Left cardiac atrium (tissue), 4 donors: ENCODE measurements at places on chromosomes 7 and 10.
A peak's percentile ranks its signal among the peaks of the same experiment; 100 is the strongest.

DNA sequence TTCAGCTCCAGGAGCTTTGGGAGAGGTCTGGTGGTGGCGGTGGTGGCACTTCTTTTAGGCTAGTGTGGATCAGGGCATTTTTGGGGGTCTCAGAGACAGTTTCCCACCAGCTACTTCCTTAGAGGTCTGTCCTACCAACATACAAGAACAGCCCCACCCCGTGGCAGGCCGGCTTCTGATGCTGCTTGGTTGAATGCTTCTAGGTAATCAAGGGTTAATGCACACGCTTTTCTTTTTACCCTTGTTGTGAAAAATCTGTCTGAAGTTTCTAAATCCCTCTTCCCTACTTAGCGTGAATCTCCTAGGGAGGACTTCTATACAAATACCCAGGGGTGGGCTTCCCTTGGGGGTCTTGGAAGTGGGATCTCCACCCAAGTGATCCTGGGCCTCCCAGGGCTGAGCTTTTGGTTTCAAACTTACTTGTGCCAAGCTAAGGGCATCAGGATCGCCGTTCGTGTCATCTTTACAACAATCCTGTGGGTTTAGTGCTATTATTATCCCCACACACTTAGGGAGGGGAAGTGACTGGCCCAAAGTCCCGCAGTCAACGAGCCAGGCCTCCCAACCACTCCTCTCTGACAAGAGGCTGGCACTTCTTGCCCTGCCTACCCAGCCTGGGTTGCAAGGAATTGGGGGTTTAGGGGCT is 1.7 kb downstream of the SH2B2 start:
- DNase-seq = no peak

- DNase-seq = no peak
These were observed 69.4 kb upstream of the GSDME start for GRCh38 chr7:24826662-24827020.

GRCh38 chr7:88350118-88350517 is 43.4 kb upstream of the STEAP4 start:
- no peak for DNase-seq

DNA sequence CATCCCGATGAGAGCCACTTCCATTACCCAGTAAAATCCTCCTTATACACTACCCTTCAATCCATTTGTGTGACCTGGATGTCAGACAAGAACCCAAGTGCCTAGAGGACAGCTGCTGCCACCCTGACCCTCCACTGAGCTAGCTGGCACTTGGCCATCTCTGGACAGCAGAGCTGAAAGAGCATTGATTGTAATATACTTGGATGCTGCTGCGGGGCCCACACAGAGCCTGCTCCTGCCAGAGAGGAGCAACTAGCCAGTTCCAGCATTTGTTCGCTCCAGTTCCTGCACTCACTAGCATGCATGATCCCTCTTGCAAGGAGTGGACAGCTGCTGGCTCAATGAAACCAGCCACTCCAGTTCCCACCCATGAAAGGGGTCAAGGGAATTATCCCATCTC is 8.4 kb upstream of the TMEM254 start:
- DNase-seq = peak; percentile 35

- no peak for DNase-seq
These were observed 354.6 kb downstream of the SDK1 start for GRCh38 chr7:3655635-3656034.

DNA sequence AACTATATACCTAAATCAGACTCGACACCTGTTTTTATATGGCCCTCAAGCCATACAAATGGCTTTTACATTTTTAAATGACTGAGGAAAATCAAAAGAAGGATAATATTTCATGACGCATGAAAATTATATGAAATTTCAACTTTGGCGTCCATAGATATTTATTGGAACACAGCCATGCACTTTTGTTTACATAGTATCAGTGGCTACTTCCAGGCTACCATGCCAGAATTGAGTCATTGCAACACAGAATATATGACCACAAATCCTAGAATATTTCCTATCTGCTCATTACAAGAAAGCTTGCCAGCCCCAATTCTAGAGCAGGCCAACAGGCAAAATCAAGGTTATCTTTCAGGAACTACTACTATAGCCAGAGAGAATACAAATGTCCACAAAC is 29.3 kb downstream of the AFAP1L2 start:
- no peak for DNase-seq

- no peak for DNase-seq
These were observed 296.8 kb upstream of the MKI67 start for GRCh38 chr10:128422999-128423398.

DNA sequence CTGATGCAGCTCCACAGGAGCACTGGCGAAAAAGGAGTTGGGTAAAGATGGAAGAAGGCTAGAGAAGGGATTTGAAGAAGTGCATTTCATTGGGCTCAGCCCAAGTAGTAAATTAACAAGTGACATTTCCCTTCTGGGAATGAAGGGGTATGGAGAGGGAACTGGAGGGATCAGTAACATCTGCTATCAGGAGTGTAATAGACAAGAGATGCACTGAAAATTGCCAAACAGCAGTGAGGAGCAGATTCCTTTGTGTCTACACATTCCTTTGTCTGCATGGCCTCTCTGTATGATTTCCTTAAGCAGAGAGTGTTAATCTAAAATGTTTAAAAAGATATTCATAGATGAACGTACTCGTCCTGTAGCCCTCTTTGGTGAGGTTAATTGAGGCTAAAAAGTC is 148.2 kb upstream of the FERD3L start:
- DNase-seq = no peak

- DNase-seq = no peak
These were observed 82.9 kb downstream of the GRID1 start for GRCh38 chr10:86283466-86284287.

- DNase-seq = no peak
These were observed 149.4 kb downstream of the USP6NL start for GRCh38 chr10:11462071-11462470.

DNA sequence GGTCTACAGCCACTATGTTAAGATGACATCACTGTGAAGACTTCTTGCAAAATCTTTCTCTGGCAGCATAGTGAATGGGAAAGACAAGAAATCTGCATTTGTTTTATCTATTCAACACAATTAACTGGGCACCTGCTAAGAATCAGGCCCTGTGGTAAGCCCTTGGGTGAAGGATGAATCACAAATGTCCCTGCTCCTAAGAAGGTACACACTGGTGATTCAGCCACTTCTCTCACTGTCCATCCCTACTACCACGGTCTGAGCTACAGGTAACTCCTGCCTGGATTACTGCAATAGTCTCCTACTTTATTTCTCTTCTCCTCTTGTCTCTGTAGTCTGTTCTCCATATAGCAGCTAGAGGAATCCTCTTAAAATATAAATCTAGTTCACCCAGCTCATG is 116.1 kb downstream of the HIBADH start:
- no peak for DNase-seq
